ENCODE measurements at places on chromosomes 13 and 19.

DNA sequence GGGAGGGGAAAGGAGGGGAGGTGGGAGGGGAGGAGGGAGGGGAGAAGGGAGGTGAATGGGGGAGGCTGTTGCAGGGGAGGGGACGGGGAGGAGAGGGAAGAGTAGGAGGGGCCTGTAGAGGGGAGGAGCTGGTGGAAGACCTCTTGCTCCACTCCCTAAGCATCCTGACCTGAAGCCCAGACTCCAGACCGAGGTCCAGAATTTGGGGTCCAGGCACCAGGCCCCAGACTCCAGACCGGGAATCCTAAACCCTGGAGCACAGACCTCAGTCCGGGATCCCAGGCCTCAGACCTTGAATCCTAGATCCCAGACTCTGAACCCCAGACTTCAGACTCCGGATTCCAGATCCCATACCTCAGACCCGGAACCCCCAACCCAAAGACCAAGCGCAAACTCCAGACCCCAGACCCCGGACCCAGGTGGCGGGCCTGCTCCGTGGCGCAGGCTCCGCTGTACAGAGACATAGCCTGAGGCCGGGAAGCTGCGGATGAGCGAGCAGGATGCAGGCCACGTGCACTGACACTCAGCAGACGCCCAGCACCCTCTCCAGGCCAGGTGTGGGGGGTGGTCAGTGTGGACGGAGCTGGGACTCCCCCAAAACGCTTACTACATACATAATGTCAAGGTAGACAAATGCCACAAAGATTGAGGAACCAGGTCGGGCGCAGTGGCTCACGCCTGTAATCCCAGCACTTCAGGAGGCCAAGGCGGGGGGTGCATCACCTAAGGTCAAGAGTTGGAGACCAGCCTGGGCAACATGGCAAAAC lies 710 bp upstream of the BTBD2 start:
- no peaks in the 10 kb centered on the region for H3K27me3 ChIP-seq
- H3K4me1 ChIP-seq, result peaks cover 19% of the 10 kb centered on the region
- no peak for DNase-seq
- H3K27ac ChIP-seq, result peak overlapping the region; percentile 32

DNA sequence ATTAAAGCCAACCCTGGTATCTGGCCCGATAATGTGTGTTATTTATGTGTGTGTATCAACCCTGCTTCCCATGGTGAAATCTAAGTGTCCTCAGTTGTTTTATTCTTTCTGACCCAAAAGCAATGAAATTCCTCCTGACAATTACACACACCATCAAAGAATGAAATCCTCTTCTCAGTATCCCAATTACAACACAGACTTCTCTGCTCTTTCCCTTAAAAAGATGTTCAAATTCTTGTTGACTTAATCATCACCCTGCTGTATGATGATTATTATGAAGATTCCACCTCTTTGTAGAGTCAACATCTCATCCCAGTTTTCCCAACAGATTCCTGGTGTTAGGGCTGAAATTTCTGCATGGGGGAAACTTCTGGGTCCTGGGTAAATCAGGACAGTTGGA lies 8.9 kb upstream of the TRPC4 start:
- H3K4me1 ChIP-seq, result no peaks in the 10 kb centered on the region
- H3K27me3 ChIP-seq, result no peaks in the 10 kb centered on the region
- H3K4me3 ChIP-seq, result no peak overlapping the region
- H3K36me3 ChIP-seq, result no peaks in the 10 kb centered on the region
- no peak for DNase-seq

GRCh38 chr13:87107651-87108050 lies 563.5 kb upstream of the SLITRK5 start:
- no peak for DNase-seq
- H3K36me3 ChIP-seq, result no peaks in the 10 kb centered on the region
- H3K27me3 ChIP-seq, result no peaks in the 10 kb centered on the region
- no peak overlapping the region for H3K4me3 ChIP-seq
- no peaks in the 10 kb centered on the region for H3K4me1 ChIP-seq

GRCh38 chr13:89550938-89551337 lies 1796.5 kb upstream of the MIR17HG start:
- H3K36me3 ChIP-seq, result no peaks in the 10 kb centered on the region
- H3K27me3 ChIP-seq, result no peaks in the 10 kb centered on the region
- no peaks in the 10 kb centered on the region for H3K4me1 ChIP-seq
- DNase-seq, result no peak
- H3K27ac ChIP-seq, result no peak overlapping the region

GRCh38 chr19:33089010-33089409 lies 8.0 kb downstream of the GPATCH1 start:
- H3K36me3 ChIP-seq, result no peaks in the 10 kb centered on the region
- peaks cover 7% of the 10 kb centered on the region for H3K4me1 ChIP-seq
- H3K27me3 ChIP-seq, result no peaks in the 10 kb centered on the region
- no peak for DNase-seq
- no peak overlapping the region for H3K4me3 ChIP-seq

- peaks cover 12% of the 10 kb centered on the region for H3K4me1 ChIP-seq
- no peaks in the 10 kb centered on the region for H3K27me3 ChIP-seq
- DNase-seq, result no peak
- peaks cover 2% of the 10 kb centered on the region for H3K36me3 ChIP-seq
- H3K27ac ChIP-seq, result peak overlapping the region; percentile 29
These were observed 11.4 kb downstream of the GPR180 start for GRCh38 chr13:94613051-94613450.

DNA sequence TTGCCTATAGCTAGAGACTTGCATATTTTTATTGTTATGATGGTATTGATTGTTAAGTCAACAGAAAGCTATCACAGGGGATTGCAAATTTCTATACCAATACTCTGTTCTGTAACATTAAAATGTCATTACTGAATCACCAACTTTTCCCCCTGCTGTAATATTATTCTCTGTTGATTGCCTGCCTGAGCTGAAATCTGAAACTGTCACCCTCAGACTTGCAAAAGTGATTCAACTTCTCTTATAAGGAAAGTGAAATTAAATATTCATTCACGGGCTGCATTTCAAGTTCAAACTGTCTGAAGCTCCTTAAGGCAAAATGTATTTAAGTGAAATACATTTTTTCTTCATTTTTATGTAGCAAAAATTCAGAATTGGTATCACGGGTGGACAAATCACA lies 723.2 kb downstream of the PCDH9 start:
- no peak overlapping the region for H3K4me3 ChIP-seq
- H3K27ac ChIP-seq, result no peak overlapping the region
- H3K4me1 ChIP-seq, result no peaks in the 10 kb centered on the region
- no peak for DNase-seq
- H3K27me3 ChIP-seq, result no peaks in the 10 kb centered on the region

Measured in T-helper 17 cell (primary cell).